ENCODE measurements at places on chromosomes 11 and 22.

GRCh38 chr11:15585602-15586331 is 471.0 kb downstream of the INSC start:
- no peak for DNase-seq

DNA sequence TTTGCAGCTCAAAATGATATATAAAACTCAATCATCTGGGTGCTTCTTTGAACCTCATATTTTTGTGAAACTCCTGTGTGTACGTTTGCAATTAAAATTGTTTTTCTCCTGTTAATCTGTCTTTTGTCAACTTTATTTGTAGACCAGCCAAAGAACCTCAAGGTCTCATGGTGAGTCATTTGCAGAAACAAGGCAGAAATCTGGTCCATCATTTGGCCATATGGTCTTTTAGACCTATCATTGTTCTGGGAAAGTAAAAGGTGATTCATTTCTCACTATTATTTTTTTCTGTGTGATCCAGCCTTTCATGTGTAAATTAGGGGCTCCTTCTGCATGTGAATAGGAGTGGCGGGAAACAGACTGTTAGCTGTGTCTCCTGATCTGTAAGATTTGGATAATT is 399.1 kb upstream of the DDI1 start:
- no peak for DNase-seq

DNA sequence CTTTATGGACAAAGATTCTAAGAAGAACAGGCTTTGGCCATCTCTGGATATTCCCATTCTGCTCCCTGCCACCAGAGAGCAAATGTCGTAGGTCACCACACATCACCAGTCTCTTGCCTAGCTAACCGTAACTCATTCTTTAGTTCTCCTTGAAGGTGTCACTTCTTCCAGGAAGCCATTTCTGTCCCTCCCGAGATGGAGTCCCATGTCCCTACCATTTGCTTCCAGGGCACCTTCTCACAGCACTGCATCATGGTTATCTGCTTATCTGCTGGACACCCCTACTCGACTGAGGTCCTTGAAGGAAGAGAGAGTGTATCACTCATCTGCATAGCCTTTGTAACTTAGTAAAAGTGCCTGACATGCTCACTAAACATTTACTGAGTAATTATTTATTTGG is 47.6 kb downstream of the FAM83F start:
- no peak for DNase-seq

DNA sequence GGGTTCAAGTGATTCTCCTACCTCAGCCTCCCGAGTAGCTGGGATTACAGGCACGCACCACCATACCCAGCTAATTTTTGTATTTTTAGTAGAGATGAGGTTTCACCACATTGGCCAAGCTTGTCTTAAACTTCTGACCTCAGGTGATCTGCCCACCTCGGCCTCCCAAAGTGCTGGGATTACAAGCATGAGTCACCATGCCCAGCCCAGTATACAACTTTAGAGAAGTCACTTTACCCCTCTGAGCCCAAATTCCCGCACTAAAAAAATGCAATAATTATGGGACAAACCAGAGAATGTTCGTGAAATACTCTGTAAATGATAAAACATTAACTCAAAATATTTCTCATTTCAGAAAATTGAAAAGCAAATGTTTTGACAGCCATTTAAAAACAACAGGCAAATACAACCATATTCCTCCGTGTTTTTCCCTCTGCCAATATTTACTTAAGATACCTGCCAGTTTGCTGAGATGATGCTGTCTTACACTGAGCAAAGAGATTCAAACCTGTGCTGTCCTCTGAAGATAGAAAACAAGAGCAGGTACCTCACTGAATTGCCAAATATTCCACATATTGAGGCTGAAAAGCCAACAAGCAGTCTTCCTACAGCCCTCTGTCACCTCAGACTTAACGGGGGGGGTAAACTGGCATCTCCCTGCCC is 9.6 kb downstream of the PLEKHA7 start:
- no peak for DNase-seq

GRCh38 chr22:23119494-23120414 is 22.0 kb downstream of the RSPH14 start:
- no peak for DNase-seq

DNA sequence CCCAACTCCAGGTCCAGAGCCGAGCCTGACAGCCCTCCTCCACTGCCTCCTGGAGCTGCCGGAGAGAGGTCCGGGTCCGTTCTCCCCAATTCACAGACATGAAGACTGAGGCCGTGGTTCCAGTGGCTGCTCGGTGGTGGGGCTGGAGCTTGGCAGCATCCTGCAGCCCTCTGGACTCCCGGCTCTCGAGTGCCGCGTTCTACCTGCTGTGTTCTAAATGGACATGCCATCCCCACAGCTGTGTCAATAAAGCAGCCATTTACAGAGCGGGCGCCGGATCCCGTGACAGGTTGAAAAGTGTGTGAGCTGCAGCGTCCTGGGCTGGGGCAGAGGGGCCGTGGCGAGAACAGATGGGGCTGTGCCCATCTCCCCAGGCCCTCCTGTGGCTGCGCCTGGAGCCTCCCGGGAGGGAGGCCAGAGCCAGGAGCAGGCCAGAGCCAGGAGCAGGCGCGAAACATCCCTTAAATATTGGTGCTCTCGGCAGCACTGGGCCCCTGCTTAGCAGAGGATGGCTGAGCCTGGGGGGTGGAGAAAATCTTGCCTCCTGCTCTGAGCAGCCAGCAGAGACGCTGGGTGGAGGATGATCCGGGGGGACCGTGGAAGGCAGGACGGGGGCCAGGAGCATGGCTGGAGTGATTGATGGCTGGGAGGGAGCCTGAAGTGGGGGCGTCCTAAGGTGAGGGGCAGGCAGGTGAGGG is 46.2 kb downstream of the FLRT1 start:
- no peak for DNase-seq

GRCh38 chr11:16956538-16957153 is 57.6 kb downstream of the PLEKHA7 start:
- DNase-seq, result no peak

- no peak for DNase-seq
Measured at GRCh38 chr11:2077061-2077802, 62.0 kb downstream of the IGF2 start.

- DNase-seq, result no peak
Measured at GRCh38 chr22:37274380-37274862, 7.9 kb upstream of the CYTH4 start.

DNA sequence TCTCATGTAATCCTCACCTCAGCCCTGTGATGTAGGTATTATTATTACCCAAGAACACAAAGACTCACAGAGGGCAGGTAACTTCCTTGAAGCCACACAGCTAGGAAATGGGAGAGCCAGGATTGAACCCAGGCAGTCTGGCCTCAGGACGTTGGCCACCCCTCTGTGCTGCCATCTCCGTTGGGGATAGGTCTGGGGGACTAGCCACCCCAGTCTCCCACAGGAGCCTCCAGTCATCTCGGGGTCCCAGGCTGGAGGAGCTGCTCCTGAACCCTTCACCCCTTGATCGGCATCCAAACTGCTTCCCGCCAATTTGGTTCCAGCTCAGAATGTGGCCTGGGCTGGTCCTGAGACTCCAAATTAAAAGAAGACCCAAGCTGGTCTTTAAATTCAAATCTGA is 10.4 kb upstream of the TCF20 start:
- DNase-seq, result no peak

- DNase-seq, result peak; percentile 44
Measured at GRCh38 chr11:118002010-118002540, 15.9 kb downstream of the IL10RA start.

- no peak for DNase-seq
Measured at GRCh38 chr22:44718418-44718817, 16.4 kb downstream of the PRR5 start.

DNA sequence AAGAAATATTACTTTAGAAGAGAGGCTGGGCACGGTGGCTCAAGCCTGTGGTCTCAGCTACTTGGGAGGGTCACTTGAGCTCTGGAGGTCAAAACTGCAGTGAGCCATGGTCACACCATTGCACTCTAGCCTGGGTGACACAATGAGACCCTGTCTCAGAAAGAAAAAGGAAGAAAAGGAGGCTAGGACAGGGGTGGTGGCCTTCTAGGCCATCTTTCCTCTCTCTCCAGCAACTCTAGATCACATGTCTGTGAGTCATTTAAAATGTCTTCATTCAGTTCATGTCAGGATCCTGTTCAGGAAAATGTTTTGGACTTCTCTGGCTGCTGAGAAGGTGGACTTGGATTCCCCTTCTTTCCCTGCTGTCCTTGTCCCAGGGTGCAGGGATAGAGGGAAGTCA is 53.3 kb downstream of the PPFIA1 start:
- DNase-seq, result no peak
